ENCODE measurements at places on chromosomes 3 and 15. TPM values are rescaled to one million over a fixed set of nuclear protein-coding genes. Genes with fewer than 3 reads are reported as not detected.

DNA sequence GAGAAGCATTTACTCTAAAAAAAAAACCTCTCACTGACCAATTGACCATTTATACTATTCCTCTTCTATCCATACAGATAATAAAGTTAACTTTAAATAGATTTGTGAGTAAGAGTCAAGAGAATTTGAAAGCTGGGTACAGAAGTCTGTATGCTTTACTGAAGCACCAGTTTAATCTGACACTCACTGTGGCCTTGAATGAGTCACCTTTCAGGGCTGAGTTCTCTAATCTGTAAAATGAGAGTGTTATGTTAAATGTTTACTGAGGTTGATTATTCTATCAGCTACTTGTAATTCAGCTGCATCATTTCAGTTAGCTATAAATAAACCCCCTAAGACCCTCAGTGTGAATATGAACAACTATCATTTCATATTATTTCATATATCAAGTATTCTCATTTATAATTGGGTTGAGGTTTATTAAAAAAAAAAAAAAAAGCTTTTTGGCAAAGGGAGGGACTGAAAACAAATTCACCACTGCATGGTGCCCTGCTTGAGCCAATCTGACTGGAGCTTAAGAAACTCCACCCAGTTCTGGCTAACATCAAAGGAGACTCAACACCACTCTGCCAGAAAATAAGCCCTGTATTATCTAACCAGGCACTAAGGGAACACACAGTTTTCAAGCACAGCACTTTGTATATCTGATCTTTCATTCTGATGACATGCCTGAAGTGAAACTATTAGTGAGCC lies 2.8 kb downstream of the MAP4 start:
- no peak for DNase-seq

- DNase-seq: no peak
These were observed 39.7 kb downstream of the CYP11A1 start for GRCh38 chr15:74327756-74328155.

The EFHB gene
- 0.28 TPM for polyA plus RNA-seq

The QRICH1 gene
- polyA plus RNA-seq: 32.6 TPM

GRCh38 chr3:187678726-187679268 lies 8.6 kb upstream of the SST start:
- no peak for DNase-seq

- no peak for DNase-seq
These were observed 325.5 kb downstream of the SI start for GRCh38 chr3:164752812-164753211.

The SHC4 gene
- 0.10 TPM for polyA plus RNA-seq

The GOLGA8R gene
- not detected for polyA plus RNA-seq

DNA sequence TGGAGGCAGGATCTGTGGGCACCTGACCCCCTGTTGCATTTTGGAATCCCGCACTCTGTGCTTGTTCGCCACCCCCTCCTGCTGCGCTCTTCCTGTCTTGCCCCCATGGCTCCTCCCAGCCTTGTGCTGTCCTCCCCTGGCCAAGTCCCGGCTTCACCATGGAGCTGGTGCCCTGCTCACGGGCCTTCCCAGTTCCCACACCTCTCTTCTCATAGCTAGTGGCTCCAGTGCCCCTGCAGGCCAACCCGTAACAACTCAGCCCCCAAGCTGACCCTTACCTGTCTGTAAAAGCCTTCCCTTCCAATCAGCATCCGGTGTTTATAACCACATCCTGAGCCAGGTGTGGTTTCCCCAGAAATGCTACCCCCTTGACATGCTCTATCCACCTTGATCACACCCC lies 407.7 kb upstream of the C2CD4B start:
- no peak for DNase-seq

- DNase-seq: no peak
These were observed 65.6 kb upstream of the POLG start for GRCh38 chr15:89400116-89400781.

DNA sequence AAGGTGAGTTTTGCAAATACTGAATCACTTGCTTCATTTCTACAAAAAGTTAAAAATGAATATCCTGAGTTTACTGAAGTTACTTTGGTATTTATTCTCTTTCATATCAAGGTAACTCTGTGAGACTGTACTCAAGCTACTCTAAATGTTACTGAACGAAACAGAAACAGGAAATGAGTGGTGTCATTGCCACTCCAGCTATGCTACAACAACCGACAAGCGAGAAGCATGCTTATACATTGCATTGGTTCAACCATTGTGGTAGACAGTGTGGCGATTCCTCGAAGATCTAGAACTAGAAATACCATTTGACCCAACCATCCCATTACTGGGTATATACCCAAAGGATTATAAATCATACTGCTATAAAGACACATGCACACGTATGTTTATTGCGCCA lies 313.2 kb upstream of the THBS1 start:
- no peak for DNase-seq

The DOCK3 gene
- polyA plus RNA-seq: 0.26 TPM

- no peak for DNase-seq
These were observed 2.1 kb downstream of the SH3GL3 start for GRCh38 chr15:83449250-83449671.

DNA sequence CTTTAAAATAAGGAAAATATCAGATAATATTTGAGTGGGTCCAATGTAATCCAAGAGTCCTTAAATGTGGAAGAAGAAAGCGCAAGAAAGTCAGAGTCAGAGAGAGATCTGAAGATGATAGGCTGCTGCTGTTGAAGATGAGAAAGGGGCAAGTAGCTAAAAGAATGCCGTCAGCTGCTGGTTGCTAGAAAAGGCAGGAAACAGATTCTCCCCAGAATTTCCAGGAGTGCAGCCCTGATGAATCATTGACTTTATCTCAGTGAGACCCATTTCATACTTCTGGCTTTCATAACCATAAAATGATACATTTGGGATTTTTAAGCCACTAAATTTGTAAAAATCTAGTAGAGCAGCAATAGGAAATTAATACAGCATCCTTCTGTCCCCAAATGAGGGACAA lies 7.5 kb upstream of the CHMP2B start:
- no peak for DNase-seq

DNA sequence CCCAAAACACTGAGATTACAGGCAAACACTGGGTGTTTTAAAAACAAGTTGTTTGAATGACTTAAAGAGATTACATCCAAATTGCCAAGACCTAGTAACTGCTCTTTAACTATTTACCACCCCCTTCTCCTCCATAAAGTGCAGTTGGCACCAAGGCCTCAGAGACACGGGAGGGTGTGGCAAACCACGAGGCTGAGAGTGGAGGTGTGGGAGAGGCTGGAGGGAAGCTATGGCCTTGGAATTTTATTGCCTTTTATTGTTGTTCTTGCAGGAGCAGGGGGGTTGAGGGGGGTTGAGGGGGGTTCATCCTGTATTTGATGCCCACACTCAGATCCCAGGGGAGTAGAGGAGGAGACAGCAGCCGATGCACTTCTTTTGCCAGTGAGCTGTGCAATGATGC lies 75.9 kb upstream of the CTDSPL start:
- no peak for DNase-seq

The CATSPER2 gene
- polyA plus RNA-seq: 2.5 TPM

GRCh38 chr3:98733053-98733811 lies 29.9 kb upstream of the ST3GAL6 start:
- no peak for DNase-seq

The PYGO1 gene
- polyA plus RNA-seq: not detected

DNA sequence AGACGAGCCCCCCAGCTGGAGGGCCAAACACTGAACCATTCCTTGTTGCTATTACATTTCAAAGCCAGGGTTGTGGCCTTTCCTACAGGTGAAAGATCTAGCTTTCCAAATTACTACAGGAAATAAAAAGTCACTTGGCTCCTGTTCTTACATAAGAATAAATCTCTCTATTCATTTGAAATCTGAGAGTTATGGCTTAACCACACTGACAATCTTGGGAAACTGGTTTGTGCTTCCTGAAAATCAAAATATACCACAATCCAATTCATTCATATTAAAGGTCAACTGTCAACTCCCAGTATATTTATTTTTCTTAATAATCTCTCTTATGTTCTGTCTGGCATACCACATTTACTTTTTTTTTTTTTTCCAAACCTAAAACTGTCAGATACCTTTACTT lies 103.7 kb upstream of the LMOD3 start:
- DNase-seq: no peak

The KCNMB2 gene
- 18.8 TPM for polyA plus RNA-seq

- DNase-seq: no peak
These were observed 23.1 kb downstream of the PHLDB2 start for GRCh38 chr3:111882194-111882593.

GRCh38 chr3:158539414-158540014 lies 31.5 kb upstream of the MLF1 start:
- no peak for DNase-seq

DNA sequence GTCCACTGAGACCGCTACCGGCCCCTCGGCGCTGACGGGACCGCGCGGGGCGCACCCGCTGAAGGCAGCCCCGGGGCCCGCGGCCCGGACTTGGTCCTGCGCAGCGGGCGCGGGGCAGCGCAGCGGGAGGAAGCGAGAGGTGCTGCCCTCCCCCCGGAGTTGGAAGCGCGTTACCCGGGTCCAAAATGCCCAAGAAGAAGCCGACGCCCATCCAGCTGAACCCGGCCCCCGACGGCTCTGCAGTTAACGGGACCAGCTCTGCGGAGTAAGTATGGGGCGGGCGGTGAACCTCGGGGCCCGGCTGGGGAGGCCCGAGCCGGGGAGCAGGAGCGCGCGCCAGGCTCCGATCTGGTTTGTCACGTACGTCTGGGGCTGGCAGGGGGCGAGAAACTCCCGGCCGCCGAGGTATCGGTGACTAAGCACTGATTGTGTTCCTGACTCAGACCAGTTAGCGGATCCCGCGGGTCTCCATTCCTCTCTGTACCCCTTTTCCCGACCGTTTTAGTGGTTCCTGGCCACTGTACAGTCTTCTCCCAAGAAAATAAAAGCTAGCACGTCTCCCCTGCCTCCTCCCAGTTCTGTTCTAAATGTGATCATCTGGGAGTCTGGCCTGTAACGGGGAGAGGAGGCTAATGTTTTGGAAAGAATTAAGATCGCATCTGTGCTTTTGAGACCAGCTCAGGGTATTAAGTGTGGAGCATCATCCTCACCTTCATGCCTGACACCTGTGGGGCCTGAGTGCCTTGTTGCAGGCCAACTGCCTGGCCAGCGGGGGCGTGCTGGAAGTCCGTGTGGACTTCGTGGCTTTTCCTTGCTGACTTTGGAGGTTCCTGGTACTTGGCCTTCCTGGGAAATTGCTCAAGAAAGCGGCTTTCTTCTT lies 691 bp downstream of the MAP2K1 start:
- DNase-seq: no peak

The NCKIPSD gene
- polyA plus RNA-seq: 15.9 TPM

The FAM43A gene
- 1.3 TPM for polyA plus RNA-seq

DNA sequence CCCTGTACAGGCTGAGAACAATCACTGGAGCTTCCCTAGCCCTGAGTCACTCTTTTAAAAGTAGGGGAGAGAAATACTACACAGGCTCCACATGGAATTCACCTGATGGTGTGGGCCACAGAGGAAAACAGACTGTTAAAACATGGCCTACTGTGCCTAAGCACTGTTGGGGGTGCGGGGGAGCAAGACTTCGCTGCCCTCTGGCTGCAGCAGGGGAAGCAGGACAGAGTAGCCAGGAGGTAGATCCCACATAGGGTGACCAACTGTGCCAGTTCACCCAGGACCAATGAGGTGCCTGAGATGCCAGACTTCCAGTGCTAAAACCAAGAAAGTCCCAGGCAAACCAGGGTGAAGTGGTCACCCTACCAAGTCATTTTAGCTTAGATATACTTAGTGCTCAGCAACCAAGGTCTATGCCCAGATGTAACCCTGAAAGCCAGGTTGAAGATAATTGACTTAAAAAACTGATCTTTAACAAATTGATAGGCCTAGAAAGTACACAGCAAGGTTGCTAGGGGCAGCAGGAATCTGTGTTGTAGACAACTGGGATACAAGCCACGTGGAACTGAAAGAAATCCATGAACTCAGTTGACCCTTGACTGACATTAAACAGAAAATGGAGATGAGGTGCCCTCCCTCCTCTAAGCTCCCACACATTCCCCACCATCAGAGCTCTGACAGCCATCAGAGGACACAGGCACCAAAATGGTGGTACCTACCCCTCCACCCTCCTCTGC lies 344.2 kb upstream of the PPP2R3A start:
- DNase-seq: no peak

- no peak for DNase-seq
These were observed 126.2 kb upstream of the PTX3 start for GRCh38 chr3:157310329-157311052.

GRCh38 chr3:58023531-58023930 lies 15.3 kb downstream of the FLNB start:
- DNase-seq: no peak

GRCh38 chr3:22691407-22691806 lies 511.7 kb upstream of the UBE2E2 start:
- no peak for DNase-seq

DNA sequence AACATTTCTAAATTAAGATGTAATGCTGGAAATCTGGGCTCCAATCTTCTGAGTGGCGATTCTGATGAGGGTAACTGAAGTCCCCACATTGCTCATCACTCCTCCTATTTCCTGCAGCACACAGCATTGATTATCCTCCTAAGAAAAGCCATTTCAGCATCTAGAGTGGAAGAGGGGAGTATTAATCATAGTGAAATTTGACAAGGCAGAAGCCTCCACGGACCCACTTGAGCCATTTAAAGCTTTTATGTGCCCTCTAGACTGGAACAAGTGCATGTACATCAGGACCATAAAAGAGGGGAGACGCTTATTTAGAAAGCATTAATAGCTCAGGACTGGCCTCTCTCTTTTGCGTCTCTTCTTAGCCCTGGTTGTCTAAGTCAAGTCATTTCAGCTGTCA lies 25.8 kb downstream of the AQP9 start:
- no peak for DNase-seq

GRCh38 chr3:138724443-138724842 lies 110.3 kb downstream of the PIK3CB start:
- DNase-seq: no peak

DNA sequence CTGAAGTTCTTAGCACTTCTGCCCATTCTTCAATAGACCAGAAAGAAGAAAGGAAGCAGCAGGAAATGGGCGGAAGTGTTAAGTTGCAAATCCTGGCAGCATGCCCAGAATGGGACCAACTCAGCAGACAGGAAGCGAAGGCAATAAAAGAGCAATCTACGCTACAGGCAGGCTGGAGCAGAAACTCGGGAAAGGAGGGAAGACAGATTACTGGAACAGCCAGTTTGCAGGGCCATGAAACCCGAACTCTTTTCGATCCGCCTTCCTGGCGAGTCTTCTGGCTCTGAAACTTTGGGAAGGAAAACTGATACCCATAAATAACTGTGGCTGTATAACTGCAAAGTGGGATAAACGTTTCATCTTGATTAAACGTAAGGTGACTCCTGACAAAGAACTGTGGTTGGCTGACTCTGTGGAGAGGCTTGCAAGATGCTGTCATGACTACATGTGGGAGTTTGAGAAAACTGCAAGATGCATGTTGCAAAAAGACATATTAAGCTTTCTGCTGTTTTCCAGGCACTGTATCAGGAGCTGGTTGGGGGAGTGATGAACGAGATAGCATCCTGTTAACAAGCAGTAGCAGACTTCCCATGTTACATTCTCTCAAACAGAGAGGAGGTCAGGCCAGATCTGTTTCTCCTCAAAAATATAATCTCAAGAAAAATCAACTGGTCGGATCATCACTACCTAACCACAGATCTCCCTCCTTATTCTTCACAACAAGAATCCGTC lies 67.8 kb downstream of the FMN1 start:
- no peak for DNase-seq

Measured in GM12878 (cell line).